ENCODE measurements at places on chromosomes 1 and 21.

- no peak for DNase-seq
These were observed 6.9 kb downstream of the SLC26A9 start for GRCh38 chr1:205936311-205936710.

GRCh38 chr1:9905010-9905409 lies 5.1 kb downstream of the CTNNBIP1 start:
- peak; percentile 42 for DNase-seq

DNA sequence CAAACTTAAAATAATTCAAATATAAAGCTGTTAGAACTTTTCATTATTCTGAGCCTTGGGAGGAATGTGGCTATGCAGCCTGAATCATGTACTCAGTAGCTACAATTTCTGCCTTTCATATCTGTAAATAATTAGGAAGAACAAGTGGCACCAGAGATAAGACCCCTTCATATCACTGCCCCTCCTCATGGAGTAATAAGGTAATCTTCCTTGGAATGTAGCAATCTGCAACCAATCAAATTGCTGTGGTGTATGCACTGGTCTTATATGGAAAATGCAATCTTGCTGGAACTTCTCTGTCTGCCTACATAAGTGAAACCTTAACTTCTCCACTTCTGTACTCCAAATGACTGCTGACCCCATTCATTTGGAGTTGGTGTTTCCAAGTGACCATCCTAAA lies 104.4 kb upstream of the VANGL1 start:
- DNase-seq: no peak

DNA sequence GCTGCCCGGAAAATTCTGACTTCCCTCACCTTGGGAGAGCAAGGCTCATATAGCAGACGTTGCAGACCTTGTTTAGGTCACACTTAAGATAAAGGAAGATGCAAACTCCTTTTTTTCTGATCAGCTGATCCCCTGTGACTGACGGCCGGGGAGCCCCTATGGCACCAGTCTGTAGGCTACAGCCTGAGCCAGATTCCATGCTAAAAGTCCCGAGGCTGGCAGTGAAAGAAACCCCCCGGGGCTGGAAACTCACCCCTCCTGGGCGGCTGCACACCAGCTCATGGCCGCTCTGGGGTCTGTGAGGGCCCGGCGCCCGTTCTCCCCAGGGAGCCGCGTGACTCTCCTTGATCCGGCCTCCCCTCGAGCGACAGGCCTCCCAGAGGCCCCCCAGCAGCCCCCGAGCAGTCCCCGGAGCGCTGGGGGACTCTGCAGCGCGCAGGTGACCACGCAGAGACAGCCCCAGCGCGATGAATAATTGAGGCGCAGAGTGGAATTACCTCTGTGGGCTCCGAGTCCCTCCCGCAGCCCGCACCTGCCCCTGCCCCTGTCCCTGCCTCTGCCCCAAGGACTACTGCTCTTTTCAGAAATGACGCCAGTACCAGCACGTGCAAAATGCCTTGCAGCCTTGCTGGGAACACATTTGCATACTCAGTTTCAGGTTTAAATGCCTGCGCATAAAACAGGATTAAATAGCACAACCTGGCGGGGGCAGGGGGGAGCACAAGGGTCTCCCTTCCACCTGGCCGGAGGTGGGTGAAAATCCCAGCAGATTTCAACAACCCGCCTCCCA lies 62.6 kb upstream of the CLDN14 start:
- DNase-seq: no peak

GRCh38 chr1:201487742-201488141 lies 18.8 kb upstream of the PHLDA3 start:
- DNase-seq: no peak

GRCh38 chr21:43708745-43709381 lies 10.1 kb upstream of the PDXK start:
- no peak for DNase-seq

DNA sequence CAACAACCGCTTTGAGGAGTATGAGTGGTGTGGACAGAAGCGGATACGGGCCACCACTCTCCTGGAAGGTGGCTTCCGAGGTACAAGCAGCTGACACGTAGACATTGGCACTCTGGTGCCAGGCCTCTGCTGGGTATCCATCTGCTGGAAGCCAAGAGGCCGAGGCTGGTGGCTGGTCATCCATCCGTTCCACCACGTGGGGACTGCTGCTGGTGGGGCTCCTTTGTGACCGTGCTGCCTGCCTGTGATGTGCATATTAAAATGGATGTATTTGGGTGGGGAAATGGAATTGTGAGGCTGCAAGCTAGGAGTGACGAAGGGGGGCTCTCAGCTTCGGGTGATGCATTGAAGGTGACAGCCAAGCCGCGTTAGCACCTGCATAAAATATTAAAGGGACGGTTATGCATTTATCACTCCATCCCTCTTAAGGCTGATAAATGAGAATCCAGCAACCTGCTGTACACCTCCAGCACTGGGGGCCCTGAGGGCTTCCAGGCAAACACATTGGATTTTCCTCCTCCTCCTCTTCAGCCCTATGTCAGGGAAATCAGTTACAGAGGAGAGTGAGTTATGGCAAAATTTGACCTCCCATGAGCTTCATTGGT lies 38.1 kb downstream of the TMEM53 start:
- no peak for DNase-seq

GRCh38 chr21:34280959-34281358 lies 82.8 kb upstream of the KCNE2 start:
- no peak for DNase-seq

- DNase-seq: no peak
These were observed 10.2 kb downstream of the DMRTB1 start for GRCh38 chr1:53469373-53469772.

GRCh38 chr1:24932284-24932683 lies 2.2 kb upstream of the RUNX3 start:
- DNase-seq: peak; percentile 72

DNA sequence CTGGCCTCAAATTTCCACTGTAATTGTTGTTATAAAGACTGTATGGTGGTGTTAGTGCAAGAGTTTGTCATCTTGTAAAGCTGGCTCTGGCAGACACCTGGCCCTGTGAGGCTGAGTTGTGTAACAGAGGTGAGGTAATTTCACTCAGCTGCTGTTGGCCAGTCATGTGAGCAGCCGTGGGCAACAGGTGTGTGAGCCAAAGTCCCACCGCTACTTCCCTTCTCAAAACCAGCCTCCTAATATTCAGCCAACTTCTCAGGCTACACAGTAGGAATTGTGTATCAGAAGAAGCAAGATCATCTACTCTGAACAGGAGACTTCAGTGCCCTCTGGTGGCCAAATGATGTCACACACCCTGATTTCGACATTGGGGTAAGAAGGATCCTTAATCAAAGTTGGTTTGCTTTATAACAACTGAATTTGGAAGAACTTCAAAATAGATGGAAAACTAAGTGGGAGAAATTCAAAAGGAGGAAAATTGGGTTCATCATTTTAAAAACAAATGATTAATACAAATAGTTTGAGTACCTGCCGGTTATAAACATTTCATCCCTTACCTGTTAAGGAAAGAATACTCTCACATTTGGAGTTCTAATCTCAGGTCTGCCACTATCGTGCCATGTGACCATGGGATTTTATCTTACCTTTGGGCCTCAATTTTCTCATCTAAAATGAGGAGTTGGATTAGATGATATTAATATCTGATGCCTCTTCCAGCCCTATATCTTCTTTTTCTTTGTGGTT lies 2.6 kb upstream of the CREG1 start:
- DNase-seq: peak; percentile 83

GRCh38 chr1:160208557-160209320 lies 3.6 kb downstream of the PEA15 start:
- DNase-seq: no peak

- no peak for DNase-seq
These were observed 103.8 kb downstream of the GREM2 start for GRCh38 chr1:240508201-240508600.

DNA sequence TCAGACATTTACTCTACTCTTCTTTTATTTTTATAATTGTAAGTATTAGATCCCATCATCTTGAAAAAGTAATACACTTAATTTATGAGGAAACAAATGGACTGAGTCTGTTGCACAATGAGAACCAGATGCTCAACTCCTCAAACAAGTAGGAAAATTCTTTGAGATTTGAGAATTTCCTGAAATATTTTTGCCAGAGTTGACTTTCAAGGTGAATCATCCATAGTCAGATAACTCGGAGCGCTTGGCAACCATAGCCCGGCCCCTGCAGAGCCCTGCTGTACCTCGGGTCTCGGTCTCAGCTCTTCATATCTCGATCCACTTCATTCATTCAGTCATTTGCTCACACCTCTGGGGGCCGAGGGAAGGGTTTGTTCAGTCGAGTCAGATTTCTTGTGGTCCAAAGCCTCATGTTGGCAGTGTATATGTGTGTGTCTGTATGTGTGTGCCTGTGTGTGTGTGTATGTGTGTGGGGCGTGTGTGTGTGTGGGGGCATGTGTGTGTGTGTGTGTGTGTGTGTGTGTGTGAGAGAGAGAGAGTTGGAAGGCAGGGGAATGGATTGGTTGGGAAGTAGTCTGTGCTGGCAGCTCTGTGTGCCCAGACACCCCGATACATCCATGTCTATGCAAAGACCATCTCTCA lies 18.1 kb upstream of the PCP4 start:
- no peak for DNase-seq

- no peak for DNase-seq
These were observed 464.2 kb downstream of the PTPRU start for GRCh38 chr1:29700491-29700890.

DNA sequence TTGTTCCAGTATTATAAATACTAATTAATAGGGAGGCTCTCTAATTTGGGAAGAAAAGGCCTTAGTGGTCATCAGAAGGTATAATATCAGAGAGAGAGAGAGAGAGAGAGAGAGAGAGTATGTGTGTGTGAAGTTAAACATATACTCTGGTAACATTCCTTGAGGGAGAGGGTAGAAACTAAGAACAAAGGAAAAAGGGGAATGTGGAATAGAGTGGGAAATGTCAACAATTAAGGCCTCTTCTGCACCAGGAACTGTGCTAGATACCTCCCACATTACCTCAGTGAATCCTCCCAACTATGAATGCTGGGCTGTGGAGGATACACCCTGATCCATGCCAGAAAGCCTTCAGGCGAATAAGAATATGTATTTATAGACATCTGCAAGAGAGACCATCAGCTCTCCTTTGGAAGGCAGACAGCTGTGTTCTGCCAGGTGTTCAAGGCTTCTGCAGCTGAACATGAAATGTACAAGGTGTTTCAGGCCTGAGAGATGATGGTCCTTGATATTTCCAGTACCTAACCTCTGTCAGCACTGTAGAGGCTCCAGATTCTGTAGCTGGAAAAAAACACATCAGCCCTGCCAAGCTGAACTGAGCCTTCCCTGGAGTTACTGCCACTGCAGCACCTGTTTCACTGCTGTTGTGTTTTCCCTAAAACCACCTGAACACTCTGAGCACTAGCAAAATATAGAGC lies 29.1 kb downstream of the TBX15 start:
- no peak for DNase-seq

- DNase-seq: no peak
These were observed 41.5 kb downstream of the USP25 start for GRCh38 chr21:15771311-15771710.

GRCh38 chr1:172398970-172399755 lies 21.3 kb upstream of the C1orf105 start:
- DNase-seq: peak; percentile 11

DNA sequence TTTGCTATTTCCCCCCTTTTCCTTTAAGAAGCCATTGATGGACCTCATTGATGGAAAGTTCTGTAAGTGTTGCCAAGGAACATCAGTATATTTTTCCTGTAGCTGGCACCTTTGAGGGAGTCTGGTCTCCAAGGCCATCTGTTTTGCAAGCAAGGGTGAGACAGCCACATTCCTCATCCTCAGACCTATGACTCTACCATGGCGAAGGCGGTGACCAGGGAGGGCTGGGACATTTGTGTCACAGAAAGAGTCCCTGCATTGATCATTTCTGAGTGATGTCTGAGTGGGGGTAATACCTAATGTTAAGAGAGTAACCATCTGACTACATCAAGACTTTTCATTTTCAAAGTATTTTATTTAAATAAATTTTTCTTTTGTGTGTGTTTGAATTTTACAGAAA lies 35.4 kb downstream of the KIAA0040 start:
- no peak for DNase-seq

DNA sequence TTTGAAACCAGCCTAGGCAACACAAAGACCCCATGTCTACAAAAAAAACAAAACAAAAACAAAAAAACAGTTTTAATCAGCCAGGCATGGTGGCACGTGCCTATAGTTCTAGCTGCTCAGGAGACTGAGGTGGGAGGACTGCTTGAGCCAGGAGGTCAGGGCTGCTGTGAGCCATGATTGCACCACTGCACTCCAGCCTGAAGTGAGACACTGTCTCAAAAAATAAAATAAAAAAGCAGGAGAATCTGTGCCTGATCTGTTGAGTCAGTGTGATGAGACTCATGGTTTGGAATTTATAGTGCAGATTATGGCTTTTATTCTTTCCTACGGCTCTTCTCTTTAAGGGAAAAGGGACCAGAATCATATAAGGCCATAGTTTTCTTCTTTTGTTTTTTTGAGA lies 16.5 kb downstream of the TRIT1 start:
- no peak for DNase-seq

GRCh38 chr1:39129514-39129913 lies 75.0 kb upstream of the MACF1 start:
- peak; percentile 19 for DNase-seq

GRCh38 chr1:214553142-214553710 lies 1.8 kb upstream of the PTPN14 start:
- no peak for DNase-seq

- DNase-seq: no peak
These were observed 41.6 kb downstream of the MFSD2A start for GRCh38 chr1:39996396-39997004.

- no peak for DNase-seq
These were observed 115.5 kb downstream of the GABPA start for GRCh38 chr21:25850126-25850842.

DNA sequence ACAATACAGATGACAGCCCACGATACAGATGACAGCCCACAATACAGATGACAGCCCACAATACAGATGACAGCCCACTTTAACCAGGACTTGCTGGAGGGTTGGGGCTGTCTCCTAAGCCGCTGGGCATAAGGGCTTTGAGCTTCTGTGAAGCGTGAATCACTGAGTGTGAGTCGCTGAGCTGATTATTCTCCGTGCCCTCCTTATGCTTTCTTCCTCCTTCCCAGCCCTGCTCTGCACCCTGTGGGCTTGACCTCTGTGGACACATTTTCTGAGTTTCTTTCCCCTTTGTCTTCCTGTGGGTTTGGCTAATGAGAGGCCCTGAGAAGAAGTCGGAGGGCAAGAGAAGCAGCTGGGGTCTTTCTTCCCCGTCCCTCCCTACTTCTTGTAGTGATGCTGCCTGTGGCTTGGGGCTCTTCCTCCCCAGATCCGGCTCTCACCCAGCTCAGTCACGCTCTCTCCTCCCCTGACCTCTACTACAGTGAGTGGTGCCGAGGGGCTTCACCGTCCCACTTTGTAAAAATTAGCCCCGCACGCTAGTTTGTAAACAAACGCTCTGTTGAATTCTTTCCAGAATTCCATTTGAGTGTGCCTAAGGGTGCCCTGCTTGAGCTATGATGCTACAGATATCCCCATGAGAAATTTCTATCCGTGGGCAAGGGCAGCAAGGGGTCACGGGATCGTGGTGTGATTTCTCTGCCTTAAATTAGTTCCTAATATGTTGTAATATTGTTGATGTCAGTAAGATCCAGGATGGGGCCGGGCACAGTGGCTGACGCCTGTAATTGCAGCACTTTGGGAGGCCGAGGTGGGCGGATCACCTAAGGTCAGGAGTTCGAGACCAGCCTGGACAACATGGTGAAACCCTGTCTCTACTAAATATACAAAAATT lies 46.4 kb upstream of the SOD1 start:
- peak; percentile 72 for DNase-seq

All from NB4 (cell line).